Brain pericyte (primary cell): ENCODE measurements at places on chromosomes 12 and 14.
A peak's percentile ranks its signal among the peaks of the same experiment; 100 is the strongest.

DNA sequence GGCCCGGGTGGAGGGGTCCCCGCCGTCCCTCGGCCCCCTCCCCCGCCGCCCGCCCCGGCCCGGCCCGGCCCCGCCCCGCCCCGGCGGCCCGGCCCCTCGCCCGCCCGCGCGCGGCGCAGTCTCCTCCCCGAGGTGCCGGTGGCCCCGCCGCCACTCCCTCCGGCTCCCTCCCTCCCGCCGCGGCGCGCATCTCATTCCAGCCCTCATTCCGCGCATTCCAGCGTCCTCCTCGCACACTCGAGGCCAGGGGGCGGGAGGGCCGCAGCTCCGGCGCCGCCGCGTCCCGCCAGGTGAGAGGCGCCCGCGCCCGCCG lies at the start of gene TEAD4:
TSS of gene TEAD4 (plus strand) at position 206 of the 313 bp plus-strand sequence.
- no peak for DNase-seq

DNA sequence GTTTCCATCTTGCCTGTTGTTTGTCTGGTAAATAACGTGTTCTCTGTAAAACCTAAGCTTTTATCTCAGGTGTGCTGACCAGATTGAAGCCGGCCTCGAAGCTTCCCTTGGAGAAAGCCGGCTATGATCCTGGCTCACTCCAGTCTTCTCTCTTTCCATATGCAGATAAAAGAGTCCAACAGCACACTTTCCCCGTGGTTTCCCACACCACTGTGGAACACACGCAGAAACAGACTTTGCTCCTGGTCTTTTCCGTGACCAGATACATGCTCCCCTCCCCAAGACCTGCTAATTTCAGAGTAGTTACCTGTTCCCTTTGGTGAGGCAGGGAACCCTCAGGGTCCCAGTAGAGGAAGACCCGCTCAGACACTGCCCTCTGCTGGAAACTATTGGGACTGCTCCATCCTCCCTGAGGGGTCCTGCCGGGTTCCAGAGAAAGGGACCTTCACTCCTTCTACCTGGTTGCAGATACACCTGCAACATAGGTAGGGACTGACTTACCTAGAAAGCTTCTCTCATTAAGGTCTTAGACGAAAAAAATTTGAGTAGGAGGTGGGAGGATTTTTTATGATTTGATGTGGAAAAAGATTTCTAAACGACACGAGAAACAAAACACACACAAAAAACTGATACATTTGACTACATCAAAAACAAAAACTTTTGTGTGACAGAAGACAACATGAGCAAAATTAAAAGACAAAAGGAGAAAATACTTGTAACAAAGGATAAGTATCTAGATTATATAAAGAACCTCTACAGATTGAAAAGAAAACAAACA lies 415.4 kb upstream of the CCDC196 start:
- no peak for DNase-seq

- peak; percentile 55 for DNase-seq
These were observed 4.4 kb downstream of the REM2 start for GRCh38 chr14:22887260-22887989.

DNA sequence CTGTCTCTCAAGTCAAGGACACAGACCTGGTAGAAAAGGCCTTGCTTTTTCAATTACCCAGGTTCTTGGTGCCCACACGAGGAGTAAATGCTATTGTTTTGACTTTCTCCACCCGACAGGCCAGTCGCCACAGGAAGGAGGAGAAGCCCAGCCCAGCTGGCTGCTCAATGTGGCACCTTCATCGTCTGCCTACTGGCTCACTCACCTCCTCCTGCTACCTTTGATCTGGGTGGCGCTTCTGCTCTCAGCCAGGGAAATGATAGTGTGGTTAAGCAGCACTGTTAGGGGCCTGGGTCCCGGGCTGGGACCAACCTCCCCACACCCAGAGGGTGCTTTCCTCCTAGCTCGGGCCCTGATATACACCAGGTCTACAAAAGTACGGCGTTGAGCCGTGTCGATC lies 75.0 kb upstream of the FZD10 start:
- no peak for DNase-seq

DNA sequence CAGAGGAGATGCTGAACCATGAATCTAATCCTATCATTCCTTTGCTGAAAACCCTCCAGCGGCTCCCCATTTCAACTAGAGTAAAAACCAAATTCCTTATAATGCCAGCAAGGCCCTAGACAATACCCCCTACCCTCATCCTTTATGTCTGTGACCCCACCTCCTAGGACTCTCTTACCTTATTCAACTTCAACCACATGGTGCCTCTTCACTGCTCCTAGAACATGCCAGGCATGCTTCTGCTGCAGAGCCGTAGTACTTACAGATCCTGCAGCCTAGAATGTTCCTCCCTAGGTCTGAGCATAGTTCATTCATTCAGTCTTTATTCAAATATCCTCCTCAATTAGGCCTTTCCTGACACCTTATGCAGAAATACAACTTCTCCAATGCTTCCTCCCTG lies 54.9 kb downstream of the DCAF5 start:
- DNase-seq = no peak
